ENCODE measurements at places on chromosomes 16 and 17. TPM values are rescaled to one million over a fixed set of nuclear protein-coding genes. Genes with fewer than 3 reads are reported as not detected.

The MT4 gene
- not detected for polyA plus RNA-seq

The DLX3 gene
- 0.79 TPM for polyA plus RNA-seq

The MMP15 gene
- 16.4 TPM for polyA plus RNA-seq

The VAT1L gene
- 1.1 TPM for polyA plus RNA-seq

The ABI3 gene
- 1.7 TPM for polyA plus RNA-seq

The CORO6 gene
- 4.6 TPM for polyA plus RNA-seq

The NOTUM gene
- polyA plus RNA-seq: 0.67 TPM

The ALDH3A1 gene
- polyA plus RNA-seq: 0.28 TPM

The LITAFD gene
- polyA plus RNA-seq: not detected

The SLC5A11 gene
- polyA plus RNA-seq: not detected

The PRSS8 gene
- 1.3 TPM for polyA plus RNA-seq

The ZNF624 gene
- polyA plus RNA-seq: 1.5 TPM

The P2RX1 gene
- polyA plus RNA-seq: 0.34 TPM

The GAST gene
- polyA plus RNA-seq: not detected

The PPP1R27 gene
- 0.15 TPM for polyA plus RNA-seq

The CDRT4 gene
- polyA plus RNA-seq: not detected

The SMARCD2 gene
- polyA plus RNA-seq: 60.3 TPM

The MAPT gene
- 1.5 TPM for polyA plus RNA-seq

The IGSF6 gene
- polyA plus RNA-seq: 3.8 TPM

The OR3A3 gene
- polyA plus RNA-seq: not detected

The CD300LF gene
- polyA plus RNA-seq: 0.36 TPM

The HNF1B gene
- polyA plus RNA-seq: not detected

The PSMC5 gene
- 141 TPM for polyA plus RNA-seq

The SCARF1 gene
- 3.8 TPM for polyA plus RNA-seq

The SLC22A31 gene
- polyA plus RNA-seq: 1.1 TPM

The FMNL1 gene
- polyA plus RNA-seq: 35.5 TPM

The LGALS9 gene
- 83.5 TPM for polyA plus RNA-seq

The GPR179 gene
- polyA plus RNA-seq: 0.02 TPM

The XYLT1 gene
- 2.4 TPM for polyA plus RNA-seq

The ZNF287 gene
- polyA plus RNA-seq: 1.9 TPM

The DNAH9 gene
- 0.95 TPM for polyA plus RNA-seq

The FN3K gene
- polyA plus RNA-seq: 17.8 TPM

The AP1G1 gene
- polyA plus RNA-seq: 13.3 TPM

The SMPD3 gene
- 1.9 TPM for polyA plus RNA-seq

The TBX21 gene
- polyA plus RNA-seq: 0.03 TPM

The PLK1 gene
- polyA plus RNA-seq: 0.76 TPM

The SYCE1L gene
- 0.68 TPM for polyA plus RNA-seq

The PRSS33 gene
- polyA plus RNA-seq: not detected

The DHRS7C gene
- polyA plus RNA-seq: not detected

The MPP3 gene
- polyA plus RNA-seq: 5.6 TPM

The SLC16A5 gene
- 7.1 TPM for polyA plus RNA-seq

The TBC1D26 gene
- polyA plus RNA-seq: not detected

The AURKB gene
- 2.5 TPM for polyA plus RNA-seq

The TMEM95 gene
- polyA plus RNA-seq: not detected

The TRPV3 gene
- 0.22 TPM for polyA plus RNA-seq

The OR4D2 gene
- polyA plus RNA-seq: not detected

The CD300A gene
- 1.2 TPM for polyA plus RNA-seq

Measured in adipose tissue (tissue), 3 donors.